ENCODE measurements at places on chromosomes 6 and 20.
A peak's percentile ranks its signal among the peaks of the same experiment; 100 is the strongest.

DNA sequence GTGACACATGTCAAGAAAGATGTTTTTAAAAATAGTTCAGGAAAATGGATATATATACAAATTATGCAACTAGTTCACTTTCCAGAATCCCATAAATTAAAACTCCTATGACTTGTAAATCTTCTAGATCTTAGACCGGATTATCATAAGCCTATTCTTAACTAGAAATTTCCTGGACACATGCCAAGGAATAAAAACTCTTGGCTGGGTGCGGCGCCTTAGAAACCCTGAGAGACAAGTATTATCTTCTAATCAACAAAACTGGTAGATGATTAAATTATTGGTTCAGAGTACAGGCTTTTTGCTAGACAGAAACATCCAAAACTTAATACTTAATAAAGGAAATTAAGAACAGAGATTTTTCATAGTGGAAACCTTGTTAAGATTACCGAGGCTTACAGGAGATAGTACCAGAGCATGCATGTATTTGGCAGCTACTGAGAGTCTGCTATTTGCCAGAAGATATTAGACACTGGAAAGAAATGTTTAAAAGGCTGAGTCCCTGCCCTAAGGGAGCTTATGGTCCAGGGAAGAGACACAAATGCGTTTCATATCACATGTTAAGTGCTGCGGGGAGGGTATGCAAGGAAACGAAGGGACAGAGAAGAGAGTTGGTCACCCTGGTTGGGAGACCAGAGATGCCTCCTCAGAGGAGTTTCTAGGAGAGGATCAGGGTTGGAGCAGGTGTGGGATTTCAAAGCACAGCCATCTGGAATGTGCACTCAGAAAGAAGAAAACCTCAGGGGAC, 46.5 kb upstream of the IFNGR1 start:
- no peak for DNase-seq

- DNase-seq = no peak
These were observed 12.8 kb upstream of the TPD52L1 start for GRCh38 chr6:125140808-125141207.

DNA sequence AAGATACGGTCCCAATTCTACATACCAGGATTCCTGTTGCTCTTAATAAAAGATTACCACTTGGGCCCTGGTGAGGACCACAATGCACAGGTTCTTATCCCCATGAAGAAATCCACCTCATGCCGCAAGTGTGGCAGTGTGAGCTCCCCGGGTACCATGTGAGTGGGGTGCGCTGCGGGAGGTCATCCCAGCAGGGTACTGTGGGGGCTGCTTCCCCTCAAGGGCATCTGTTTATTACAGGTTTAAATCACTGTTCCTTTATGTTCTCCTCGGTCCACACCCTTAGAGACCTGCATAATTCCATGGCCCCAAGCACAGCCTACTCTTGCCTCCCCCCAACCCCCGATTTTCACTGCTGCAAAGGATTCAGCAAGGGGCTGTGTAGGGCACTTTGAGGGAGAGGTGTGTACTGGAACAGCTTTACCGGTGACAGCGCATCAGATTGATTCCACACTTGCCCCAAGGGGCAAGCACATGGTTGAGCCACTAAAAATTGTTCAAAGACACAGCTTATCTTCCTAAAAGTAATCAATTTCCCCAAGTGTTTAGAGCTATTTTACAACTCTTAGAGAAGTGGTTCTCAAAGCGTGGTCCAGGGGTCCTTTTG, 6.2 kb downstream of the DIDO1 start:
- no peak for DNase-seq

DNA sequence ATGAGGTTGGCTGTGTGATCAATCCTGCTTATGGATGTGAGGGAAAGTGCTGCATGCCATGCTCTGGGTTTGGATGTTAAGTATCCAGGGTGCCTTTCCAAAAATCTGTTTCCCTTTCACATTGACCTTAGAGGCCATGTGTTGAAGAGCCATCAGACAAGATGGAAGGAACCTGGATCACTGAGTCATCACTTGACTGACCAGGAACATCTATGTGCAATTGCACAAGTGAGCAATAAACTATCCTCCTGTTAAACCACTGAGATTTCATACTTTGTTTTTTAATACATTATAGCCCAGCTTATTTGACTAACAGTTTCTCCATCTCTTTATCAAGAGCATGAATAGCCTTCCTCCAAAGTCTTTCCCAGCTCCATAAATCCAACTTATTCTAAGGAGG, 17.8 kb upstream of the TMEM14A start:
- DNase-seq = no peak

GRCh38 chr6:85283436-85283835, 166.4 kb upstream of the NT5E start:
- no peak for DNase-seq

DNA sequence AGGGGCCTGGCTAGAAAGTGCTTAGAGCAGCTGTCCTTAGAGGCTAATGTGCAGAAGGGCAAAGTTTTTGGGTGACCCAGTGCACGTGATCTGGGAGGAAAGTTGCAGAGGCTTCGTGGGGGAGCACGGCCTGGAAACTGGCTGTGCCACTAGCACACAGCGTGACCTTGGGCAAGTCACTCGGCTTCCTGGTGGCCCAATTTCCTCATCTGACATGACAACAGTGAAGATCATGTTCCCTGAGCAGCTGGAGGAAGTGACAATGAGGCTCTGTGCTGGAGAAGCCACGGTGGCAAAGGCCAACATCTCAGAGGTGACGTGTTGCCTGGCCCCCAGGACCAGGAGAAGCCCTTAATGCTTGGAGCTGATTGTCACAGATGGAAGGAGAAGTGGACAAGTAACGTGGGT, 99.5 kb downstream of the FOXC1 start:
- peak; percentile 6 for DNase-seq

GRCh38 chr6:139732451-139732850, 358.0 kb upstream of the CITED2 start:
- peak; percentile 20 for DNase-seq

GRCh38 chr20:10178727-10179313, 39.8 kb upstream of the SNAP25 start:
- DNase-seq = no peak

GRCh38 chr6:150905769-150906168, 40.3 kb downstream of the MTHFD1L start:
- DNase-seq = no peak

- no peak for DNase-seq
These were observed 10.4 kb downstream of the PLCG1 start for GRCh38 chr20:41147767-41148191.

GRCh38 chr6:93447874-93448273, 28.5 kb upstream of the EPHA7 start:
- DNase-seq = peak; percentile 15

- no peak for DNase-seq
These were observed 86.7 kb upstream of the KCNQ5 start for GRCh38 chr6:72535124-72535523.

GRCh38 chr6:159727717-159728445, 575 bp downstream of the WTAP start:
- DNase-seq = peak; percentile 70

DNA sequence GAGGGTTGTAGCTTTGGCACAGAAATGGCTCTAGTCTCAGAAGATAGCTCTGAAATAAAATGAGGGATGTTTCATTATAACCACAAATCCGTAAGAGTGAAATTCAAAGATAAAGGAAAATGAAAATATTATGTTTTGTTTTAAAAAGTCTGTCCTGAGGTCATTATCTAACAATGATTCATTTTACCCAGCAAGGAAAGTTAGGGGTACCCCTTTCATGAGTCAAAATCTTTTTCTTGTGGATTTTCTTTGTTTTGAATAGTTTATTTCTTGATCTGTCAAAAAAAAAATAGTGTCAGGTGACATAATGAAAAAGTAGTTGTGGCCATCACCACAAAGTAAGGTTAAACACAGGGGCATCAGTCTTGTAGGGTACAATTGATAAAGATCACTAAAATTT, 59.7 kb upstream of the MYB start:
- no peak for DNase-seq

- peak; percentile 33 for DNase-seq
These were observed 172.0 kb downstream of the EYA2 start for GRCh38 chr20:47066484-47067270.

DNA sequence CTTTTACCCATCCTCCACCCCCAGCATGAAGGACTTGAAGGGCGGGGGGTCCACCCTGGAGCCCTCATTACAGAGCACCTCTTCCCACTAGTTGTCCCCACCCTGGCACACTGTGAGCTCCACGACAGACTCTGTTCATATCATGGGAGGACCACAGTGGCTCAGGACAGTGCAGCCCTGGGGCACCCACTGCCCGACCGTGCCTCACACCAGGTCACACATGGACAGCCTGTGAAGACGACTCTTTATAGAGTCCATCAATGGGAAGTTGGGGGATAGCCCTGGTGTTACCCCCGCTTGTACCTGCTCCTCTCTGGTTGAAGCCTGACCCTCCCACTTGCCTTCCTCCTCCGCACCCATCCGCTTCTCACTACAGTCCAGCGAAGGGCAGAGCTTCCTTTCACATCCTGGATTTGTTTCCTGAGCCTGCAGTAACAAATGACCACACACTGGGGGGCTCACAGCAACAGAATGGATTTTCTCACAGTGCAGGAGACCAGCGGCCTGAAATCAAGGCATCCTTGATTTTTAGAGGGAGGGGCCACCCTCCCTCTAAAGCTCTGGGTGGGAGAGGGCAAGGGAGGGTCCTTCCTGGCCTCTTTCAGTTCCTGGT, 15.5 kb downstream of the ZNF831 start:
- no peak for DNase-seq

- peak; percentile 58 for DNase-seq
These were observed 817 bp downstream of the ME1 start for GRCh38 chr6:83429857-83430610.

GRCh38 chr6:114452785-114453401, 110.1 kb upstream of the HS3ST5 start:
- DNase-seq = peak; percentile 56

DNA sequence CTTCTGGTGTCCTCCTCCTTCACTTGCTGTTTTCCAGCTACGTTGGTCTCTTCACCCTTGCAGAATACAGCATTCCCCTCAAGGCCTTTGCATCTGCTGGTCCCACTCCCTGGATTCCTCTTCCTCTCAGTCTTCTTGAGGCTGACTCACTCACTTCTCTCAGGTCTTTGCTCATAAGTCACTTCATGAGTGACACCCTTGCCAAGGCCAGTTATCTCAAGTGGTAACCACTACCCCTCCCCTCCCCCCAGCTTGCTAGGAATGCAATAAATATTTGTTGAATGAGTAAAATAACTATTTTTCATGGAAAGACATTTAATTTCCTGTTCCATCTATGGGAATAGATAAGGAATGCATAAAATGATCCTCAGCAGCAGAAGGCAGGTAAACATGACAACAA, 131.7 kb downstream of the PLCB4 start:
- DNase-seq = peak; percentile 47

DNA sequence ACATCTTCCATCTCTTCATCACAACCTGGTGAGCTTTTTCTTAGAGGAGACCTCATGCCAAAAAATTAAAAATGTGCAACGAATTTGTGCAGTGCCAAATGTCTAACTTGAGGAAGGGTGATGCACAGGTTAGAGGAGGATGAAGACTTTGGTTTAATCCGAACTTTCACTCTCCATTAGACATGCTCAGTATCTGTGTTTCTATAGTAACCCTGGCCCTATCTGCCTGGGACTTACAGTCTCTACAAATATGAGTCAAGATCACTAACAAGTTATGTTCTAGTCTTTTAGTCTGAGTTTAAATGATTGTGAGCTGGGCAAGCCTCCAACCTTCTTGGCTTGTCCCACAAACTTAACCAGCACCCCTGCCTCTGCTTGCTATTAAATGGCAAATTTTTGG, 377.0 kb downstream of the BMP2 start:
- DNase-seq = no peak

DNA sequence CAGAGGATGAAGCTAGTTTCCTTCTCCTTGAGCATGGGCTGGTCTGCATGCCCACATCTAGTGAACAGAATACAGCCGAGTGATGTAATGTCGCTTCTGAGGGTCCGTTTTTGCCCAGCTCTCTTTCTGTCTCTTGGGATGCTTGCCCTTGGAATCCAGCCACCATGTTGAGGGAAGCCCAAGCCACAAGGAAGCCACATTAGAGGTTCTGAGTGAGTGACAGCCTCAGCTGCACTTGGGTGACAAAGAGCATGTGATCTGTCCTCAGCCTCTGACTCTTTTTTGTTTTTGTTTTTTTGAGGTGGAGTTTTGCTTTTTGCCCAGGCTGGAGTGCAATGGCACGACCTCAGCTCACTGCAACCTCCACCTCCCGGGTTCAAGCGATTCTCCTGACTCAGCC, 100.6 kb upstream of the SALL4 start:
- no peak for DNase-seq

- DNase-seq = no peak
These were observed 61.8 kb upstream of the AFDN start for GRCh38 chr6:167764713-167765479.

DNA sequence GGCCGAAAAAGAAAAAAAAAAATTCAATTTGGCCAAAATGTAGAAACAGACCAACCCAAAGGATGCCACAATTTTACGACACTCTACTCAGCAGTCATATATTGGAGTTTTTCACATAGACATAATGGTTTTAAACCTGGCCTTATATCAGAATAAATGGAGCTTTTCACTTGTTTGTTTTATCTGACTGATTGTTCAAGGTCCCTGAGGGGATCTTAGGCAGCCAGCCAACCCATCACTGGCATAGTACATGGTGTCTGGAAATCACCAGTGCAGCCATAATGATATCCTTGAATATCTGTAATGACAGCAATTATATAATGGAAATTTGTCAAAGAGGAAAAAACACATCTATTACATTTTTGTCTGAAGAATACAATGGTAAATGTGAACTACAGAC, 96.9 kb downstream of the PRSS35 start:
- DNase-seq = no peak

DNA sequence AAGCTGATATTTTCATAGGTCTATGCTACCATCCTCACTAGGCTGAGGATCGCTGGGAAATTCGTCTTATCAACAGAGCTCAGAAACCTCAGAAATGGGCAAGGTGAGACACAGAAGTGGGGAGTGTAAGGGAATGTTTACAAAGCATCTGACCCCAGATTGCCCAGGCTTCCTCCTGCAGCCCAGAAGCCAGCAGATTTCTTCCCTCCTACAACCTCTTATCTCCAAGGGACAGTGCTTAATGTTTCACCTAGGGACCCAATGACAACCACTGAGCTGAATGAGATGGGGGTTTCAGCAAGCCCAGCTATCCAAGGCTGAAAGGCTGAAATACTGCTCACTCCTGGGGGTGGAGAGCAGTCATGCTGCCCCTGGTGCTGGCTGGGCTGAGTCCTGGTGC, 52.4 kb upstream of the TBC1D7 start:
- no peak for DNase-seq

DNA sequence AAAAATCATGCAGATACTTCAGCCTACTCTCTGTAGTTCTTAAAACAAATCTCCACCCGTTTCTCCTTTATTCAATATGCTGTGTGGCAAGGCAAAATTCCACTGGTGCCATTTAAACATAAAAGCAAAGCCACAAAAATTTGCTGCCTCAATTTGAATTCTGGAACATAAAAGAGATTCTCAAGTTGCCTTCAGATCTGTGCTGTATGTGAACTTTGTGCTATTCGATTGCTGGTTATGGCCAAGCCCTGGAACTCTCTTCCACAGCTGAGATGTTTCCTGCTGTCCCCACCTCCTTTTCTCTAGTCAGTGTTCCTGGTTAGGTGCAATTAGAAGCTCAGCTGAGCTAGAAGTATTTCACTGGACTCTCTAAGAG, 395.3 kb upstream of the BTBD3 start:
- no peak for DNase-seq

GRCh38 chr6:125346926-125347563, 45.3 kb upstream of the HDDC2 start:
- DNase-seq = no peak

GRCh38 chr20:35953387-35954199, 709 bp downstream of the SCAND1 start:
- peak; percentile 78 for DNase-seq

- peak; percentile 96 for DNase-seq
These were observed 12.4 kb downstream of the KIF3B start for GRCh38 chr20:32289661-32290431.

- DNase-seq = no peak
These were observed 18.1 kb upstream of the ATRN start for GRCh38 chr20:3452690-3453089.

Data from DMS53 (cell line).